ENCODE measurements at places on chromosomes 7 and 10. TPM values are rescaled to one million over a fixed set of nuclear protein-coding genes. Genes with fewer than 3 reads are reported as not detected.

GRCh38 chr10:118800920-118801319 is 46.1 kb upstream of the CACUL1 start:
- H3K27ac ChIP-seq: no peak overlapping the region
- H3K27me3 ChIP-seq: peaks cover 38% of the 10 kb centered on the region
- H3K4me3 ChIP-seq: no peak overlapping the region
- no peaks in the 10 kb centered on the region for H3K36me3 ChIP-seq

- no peak overlapping the region for H3K27ac ChIP-seq
- DNase-seq: no peak
- H3K36me3 ChIP-seq: peaks cover 24% of the 10 kb centered on the region
- H3K4me3 ChIP-seq: no peak overlapping the region
- peaks cover 5% of the 10 kb centered on the region for H3K4me1 ChIP-seq
Measured at GRCh38 chr7:129665013-129665401, 53.5 kb downstream of the NRF1 start.

DNA sequence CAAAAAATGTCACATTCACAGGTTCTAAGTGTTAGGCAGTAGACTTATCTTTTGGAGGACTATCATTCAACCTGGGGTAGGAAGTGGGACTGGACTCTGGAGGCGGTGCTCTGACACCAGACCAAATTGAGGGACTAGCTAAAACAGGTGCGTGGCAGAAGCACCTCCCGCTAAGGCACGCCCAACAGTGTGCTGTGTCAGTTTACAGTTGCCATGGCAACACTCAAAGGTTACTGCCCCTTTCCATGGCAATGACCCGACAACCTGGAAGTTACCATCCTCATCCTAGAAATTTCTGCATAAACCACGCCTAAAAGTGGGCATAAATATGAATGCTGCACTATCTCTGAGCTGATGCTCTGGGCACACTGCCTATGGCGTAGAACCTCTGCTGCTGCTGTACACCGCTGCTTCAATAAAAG is 14.0 kb upstream of the BLNK start:
- no peaks in the 10 kb centered on the region for H3K36me3 ChIP-seq
- H3K27ac ChIP-seq: no peak overlapping the region
- H3K27me3 ChIP-seq: no peaks in the 10 kb centered on the region
- no peak for DNase-seq
- peaks cover 15% of the 10 kb centered on the region for H3K4me1 ChIP-seq

GRCh38 chr10:13018171-13018570 is 16.7 kb upstream of the CCDC3 start:
- peaks cover 42% of the 10 kb centered on the region for H3K27me3 ChIP-seq
- DNase-seq: no peak
- no peak overlapping the region for H3K4me3 ChIP-seq
- H3K36me3 ChIP-seq: peaks cover 2% of the 10 kb centered on the region
- H3K27ac ChIP-seq: no peak overlapping the region

- H3K27me3 ChIP-seq: no peaks in the 10 kb centered on the region
- no peak overlapping the region for H3K27ac ChIP-seq
- no peak for DNase-seq
- no peaks in the 10 kb centered on the region for H3K4me1 ChIP-seq
- H3K4me3 ChIP-seq: no peak overlapping the region
Measured at GRCh38 chr7:27617651-27618381, 44.9 kb downstream of the HIBADH start.

DNA sequence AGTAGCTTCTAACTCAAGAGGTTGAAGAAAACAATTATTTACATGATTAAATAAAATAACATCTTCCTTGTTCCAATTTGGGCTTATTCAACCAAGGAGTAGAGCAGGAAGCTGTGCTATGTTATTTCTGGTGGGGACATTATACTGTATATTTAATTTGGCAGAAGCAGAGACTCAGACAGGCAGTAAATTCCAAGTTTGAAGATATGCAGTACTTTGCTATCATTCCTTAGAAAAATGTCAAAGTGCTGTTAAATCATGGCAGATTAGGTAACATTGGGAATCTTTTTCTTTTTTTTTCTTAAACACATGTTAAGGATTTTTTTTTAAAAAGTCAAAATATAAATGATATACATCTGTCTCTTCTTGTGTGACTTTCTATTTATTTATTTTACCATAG is 190.1 kb downstream of the SUGCT start:
- no peak overlapping the region for H3K27ac ChIP-seq
- no peaks in the 10 kb centered on the region for H3K36me3 ChIP-seq
- no peaks in the 10 kb centered on the region for H3K4me1 ChIP-seq
- H3K27me3 ChIP-seq: no peaks in the 10 kb centered on the region

DNA sequence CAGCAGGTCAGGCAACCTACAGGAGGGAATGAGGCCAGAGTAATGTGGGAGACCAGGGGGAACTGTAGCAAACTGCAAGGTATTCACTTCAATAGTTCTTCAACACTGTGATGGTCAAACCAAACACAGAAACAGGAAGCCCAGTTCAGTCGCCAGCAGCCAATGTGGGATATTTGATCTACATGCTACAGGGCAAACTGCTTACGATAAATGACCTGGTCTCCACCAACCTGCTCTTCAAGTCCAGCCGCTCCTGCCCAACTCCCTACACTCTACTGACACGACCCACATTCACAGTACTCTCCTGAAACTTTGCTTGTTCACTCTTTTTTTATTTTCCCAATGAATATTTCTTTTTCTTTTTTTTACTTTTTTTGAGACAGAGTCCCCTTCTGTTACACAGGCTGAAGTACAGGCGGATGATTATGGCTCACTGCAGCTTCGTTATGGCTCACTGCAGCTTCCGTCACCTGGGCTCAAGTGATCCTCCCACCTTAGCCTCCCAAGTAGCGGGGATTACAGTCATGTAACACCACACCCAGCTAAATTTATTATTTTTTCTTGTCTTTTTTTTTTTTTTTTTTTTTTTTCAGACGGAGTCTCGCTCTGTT is 42.1 kb downstream of the MDH2 start:
- H3K27me3 ChIP-seq: no peaks in the 10 kb centered on the region
- no peak overlapping the region for H3K27ac ChIP-seq
- no peak overlapping the region for H3K4me3 ChIP-seq
- DNase-seq: no peak
- no peaks in the 10 kb centered on the region for H3K4me1 ChIP-seq

GRCh38 chr10:101956117-101956516 is 99.9 kb downstream of the ARMH3 start:
- no peak overlapping the region for H3K27ac ChIP-seq
- H3K36me3 ChIP-seq: peaks cover 12% of the 10 kb centered on the region
- H3K4me3 ChIP-seq: no peak overlapping the region
- H3K27me3 ChIP-seq: no peaks in the 10 kb centered on the region
- no peaks in the 10 kb centered on the region for H3K4me1 ChIP-seq
- DNase-seq: no peak

DNA sequence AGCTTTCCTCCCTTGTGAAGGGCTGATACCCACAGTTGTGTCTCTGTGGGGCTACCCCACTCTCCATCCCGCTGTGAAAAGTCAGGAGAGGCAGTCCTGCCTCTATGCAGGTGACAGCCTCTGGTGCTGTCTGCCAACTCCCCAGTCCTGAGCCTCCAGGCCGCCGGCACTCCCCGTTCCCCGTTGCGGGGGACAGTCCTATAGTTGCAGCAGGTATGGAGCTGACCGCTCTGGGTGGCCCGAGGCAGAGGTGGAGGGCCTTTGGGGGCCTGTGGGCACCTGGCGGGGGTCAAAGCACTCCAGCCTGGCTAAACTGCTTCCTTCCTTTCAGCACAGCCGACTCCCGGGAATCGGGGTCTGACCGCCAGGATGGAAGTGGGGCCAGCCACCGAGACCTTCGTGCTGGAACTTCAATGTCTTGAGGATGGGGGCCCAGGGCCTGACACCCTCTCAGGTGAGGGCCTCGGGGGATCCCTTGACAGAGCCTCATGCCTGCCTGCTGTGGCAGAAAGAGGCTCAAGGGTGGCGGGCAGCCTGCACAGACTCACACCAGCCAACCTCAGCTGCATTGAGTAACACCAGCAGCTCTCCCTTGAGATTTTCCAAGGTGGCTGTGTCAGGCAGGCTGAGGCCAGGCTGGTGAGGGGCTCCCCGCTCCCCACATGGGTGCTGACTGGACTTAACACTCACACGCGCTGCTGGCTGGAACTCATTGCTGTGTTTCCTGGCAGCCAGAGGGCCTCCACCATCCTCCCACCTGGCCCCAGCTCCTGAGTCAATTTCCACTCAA is 1.6 kb downstream of the ZNF853 start:
- H3K4me3 ChIP-seq: peak overlapping the region; percentile 55
- H3K36me3 ChIP-seq: no peaks in the 10 kb centered on the region
- peaks cover 29% of the 10 kb centered on the region for H3K4me1 ChIP-seq

DNA sequence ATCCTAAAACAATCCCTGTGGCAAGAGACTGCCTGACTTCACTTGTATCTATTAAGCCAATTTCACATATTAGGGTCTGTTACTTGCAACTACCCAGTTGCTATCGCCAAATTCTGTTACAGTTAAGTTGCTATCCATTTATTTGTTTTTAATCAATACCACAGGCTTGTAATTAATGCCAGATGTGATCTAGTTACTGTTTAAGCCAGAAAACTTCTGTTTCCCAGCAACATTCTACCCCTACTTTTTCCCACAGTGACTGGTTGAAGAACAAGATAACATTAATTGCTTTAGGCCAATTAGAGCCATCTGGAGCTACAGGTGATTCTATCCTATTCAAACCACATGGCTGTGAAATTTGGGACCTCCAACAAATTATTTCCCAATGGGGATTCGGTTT is 131.3 kb downstream of the ALOX5 start:
- H3K36me3 ChIP-seq: no peaks in the 10 kb centered on the region
- no peaks in the 10 kb centered on the region for H3K27me3 ChIP-seq
- DNase-seq: no peak
- no peak overlapping the region for H3K4me3 ChIP-seq
- H3K27ac ChIP-seq: no peak overlapping the region

- H3K27ac ChIP-seq: no peak overlapping the region
- peaks cover 64% of the 10 kb centered on the region for H3K27me3 ChIP-seq
- H3K4me3 ChIP-seq: peak overlapping the region; percentile 60
- DNase-seq: peak; percentile 8
Measured at GRCh38 chr7:88758381-88759229, 895 bp upstream of the ZNF804B start.

GRCh38 chr7:43076189-43076605 is 36.2 kb upstream of the HECW1 start:
- peaks cover 52% of the 10 kb centered on the region for H3K27me3 ChIP-seq
- peak overlapping the region; percentile 21 for H3K27ac ChIP-seq
- peak overlapping the region; percentile 58 for H3K4me3 ChIP-seq
- peak; percentile 46 for DNase-seq
- H3K4me1 ChIP-seq: peaks cover 27% of the 10 kb centered on the region

GRCh38 chr7:51369746-51370145 is 53.1 kb upstream of the COBL start:
- no peak for DNase-seq
- no peaks in the 10 kb centered on the region for H3K36me3 ChIP-seq
- H3K27me3 ChIP-seq: no peaks in the 10 kb centered on the region

GRCh38 chr10:132984801-132985545 is 42.6 kb upstream of the CFAP46 start:
- DNase-seq: no peak
- no peaks in the 10 kb centered on the region for H3K27me3 ChIP-seq
- no peaks in the 10 kb centered on the region for H3K4me1 ChIP-seq
- H3K36me3 ChIP-seq: no peaks in the 10 kb centered on the region

DNA sequence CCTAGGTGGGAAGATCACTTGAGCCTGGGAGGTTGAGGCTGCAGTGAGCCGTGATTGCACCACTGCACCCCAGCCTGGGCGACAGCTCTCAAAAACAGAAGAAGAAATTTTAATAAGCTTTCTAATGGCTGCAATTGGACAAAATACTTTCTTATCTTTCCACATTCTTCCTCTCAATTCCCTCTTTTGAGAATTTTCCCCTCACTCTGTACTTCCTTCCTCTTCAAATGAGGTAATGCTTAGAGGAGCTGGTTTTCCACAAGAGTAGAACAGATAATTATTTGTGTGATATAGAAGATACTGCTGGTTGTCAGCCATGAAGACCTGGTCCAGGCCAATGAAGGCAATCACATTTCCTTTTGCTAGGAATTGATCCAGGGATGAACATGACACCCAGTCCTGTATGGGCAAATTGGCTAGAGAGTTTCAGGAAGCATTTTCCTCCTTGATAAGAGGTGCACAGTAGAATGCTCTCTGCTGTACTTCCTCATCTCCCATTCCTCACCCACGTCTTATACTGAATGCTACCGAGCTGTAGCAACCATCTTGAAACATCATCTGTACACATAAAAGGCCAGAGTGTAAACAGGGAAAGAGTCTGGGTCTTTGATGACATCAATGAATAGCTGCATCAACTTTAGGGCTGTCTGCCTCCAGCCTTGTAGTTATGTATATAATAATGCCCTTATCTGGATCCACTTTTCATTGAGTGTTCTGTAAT is 103.9 kb downstream of the CDK6 start:
- H3K27ac ChIP-seq: peak overlapping the region; percentile 98
- peak overlapping the region; percentile 72 for H3K4me3 ChIP-seq
- H3K36me3 ChIP-seq: peaks cover 15% of the 10 kb centered on the region
- peaks cover 92% of the 10 kb centered on the region for H3K4me1 ChIP-seq
- DNase-seq: no peak

GRCh38 chr10:80416479-80417098 is 8.2 kb downstream of the PRXL2A start:
- DNase-seq: no peak
- H3K4me3 ChIP-seq: no peak overlapping the region

DNA sequence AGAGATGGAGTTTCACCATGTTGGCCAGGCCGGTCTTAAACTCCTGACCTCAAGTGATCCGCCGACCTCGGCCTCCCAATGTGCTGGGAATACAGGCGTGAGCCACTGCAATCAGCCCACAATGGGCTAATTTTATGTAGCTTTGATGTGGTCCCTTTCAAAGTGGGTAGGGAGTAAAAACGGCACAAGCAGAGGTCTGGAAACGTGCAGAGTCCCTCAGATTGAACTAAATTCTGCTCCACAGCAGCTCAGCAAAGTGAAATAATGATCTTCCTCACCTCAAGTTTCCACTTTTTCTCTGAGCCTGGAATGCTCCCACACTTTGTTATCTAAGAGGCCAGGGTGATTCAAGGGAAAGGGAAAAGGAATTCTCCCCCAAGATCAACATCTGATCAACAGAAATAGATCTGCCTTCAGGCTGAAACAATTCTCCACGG is 6.1 kb downstream of the CCDC3 start:
- DNase-seq: no peak
- no peak overlapping the region for H3K27ac ChIP-seq
- peaks cover 70% of the 10 kb centered on the region for H3K27me3 ChIP-seq
- no peaks in the 10 kb centered on the region for H3K4me1 ChIP-seq

ZNF212 gene
- total RNA-seq: 28.0 TPM

BCCIP gene
- 56.8 TPM for total RNA-seq

OR6V1 gene
- not detected for total RNA-seq

TMEM196 gene
- not detected for total RNA-seq

SLC39A12 gene
- total RNA-seq: not detected

AS3MT gene
- total RNA-seq: 0.67 TPM

UBN2 gene
- 18.8 TPM for total RNA-seq

TUBB8 gene
- not detected for total RNA-seq

LRRC17 gene
- 0.31 TPM for total RNA-seq

TRIL gene
- total RNA-seq: not detected

Measured in activated T-cell treated with anti-CD3 and anti-CD28 coated beads, Interleukin-2, amount 50 U/mL, for 72 hours (primary cell).